Stimulated activated CD4-positive, alpha-beta T cell treated with anti-CD3 and anti-CD28 coated beads, Interleukin-2, amount 100 ng/mL, for 24 hours (primary cell): ENCODE measurements at places on chromosomes 13 and 19.
A peak's percentile ranks its signal among the peaks of the same experiment; 100 is the strongest.

- DNase-seq = no peak
These were observed 76.9 kb downstream of the FOXO1 start for GRCh38 chr13:40589285-40590109.

GRCh38 chr13:79423801-79424642 is 18.0 kb upstream of the RBM26 start:
- DNase-seq = no peak

- DNase-seq = no peak
These were observed 2.0 kb upstream of the GPR18 start for GRCh38 chr13:99260216-99260615.

- no peak for DNase-seq
These were observed 7.4 kb downstream of the GPC6 start for GRCh38 chr13:93233997-93234416.

DNA sequence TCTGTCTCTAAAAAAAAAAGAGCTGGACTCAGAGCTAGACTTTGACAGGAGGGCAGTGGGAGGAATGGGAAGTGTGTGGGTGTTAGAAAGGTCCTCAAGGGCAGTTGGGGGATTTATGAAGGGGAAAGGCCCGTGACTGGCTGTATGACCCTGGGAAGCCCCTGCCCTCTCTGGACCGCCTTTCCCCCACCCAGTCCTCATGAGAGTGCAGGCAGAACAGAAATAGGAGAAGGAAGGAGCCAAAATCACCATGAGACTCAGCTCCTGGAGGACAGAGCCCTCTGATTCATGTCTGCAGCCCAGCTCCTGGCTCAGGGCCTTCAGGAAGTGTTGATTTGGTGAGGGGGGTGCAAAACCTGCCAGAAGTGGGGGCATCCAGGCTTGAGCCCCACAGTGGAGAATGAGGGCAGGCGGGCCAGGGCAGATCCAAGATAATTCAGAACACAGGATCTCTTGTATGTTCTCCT is 8.7 kb upstream of the SMG9 start:
- no peak for DNase-seq

DNA sequence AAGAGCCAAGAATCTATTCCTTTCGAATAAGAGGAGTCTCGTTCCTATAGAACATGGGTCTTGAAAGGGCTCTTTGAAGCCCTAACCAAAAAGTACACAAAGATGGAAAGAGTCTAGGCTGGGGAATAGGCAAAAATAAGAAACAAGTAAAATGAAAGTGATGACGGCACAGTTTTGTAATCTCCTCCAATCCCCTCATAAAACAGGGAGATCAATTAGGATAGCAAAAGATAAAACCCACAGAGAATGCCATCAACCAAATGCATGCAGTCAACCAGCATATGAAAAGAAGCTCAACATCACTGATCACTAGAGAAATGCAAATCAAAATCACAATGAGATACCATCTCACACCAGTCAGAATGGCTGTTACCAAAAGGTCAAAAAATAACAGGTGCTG is 122.4 kb upstream of the LSM14A start:
- no peak for DNase-seq

DNA sequence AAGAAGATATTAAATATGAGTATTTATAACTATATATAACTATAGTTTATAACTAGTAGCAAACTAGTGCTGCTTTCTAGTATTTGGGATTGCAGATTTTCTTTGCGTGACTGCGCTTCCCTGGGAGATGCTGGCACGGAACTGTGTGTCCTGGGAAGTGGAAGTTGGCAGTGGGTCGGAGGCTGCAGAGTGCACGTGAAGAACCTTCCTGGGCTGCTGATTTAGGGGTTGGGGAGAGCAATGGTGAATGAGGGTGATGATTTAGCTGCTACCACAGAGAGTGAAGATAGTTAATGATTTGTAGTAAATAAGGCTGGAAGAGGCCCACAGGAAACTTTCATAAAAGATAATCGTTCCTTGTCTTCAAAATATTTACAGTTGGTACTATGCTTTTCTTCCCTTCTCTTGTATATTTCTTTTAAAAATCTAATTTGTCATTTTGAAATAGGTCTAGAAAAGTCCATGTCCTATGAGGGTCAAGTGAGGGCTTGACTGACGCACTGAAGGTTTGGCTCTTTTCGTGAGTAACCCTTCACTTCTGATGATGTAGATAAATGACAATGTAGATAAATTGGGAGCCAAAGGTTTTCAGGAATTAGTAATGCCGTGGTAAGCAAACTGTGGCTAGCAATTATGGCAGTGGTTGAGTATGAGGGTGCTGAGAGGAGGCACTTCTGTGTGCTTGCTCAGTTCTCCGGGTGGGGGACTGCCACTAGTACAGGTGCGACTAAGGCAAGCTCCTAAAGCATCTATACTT is 3.0 kb upstream of the NAA16 start:
- no peak for DNase-seq

GRCh38 chr19:17205237-17206140 is 9.7 kb upstream of the USE1 start:
- DNase-seq = peak; percentile 67

DNA sequence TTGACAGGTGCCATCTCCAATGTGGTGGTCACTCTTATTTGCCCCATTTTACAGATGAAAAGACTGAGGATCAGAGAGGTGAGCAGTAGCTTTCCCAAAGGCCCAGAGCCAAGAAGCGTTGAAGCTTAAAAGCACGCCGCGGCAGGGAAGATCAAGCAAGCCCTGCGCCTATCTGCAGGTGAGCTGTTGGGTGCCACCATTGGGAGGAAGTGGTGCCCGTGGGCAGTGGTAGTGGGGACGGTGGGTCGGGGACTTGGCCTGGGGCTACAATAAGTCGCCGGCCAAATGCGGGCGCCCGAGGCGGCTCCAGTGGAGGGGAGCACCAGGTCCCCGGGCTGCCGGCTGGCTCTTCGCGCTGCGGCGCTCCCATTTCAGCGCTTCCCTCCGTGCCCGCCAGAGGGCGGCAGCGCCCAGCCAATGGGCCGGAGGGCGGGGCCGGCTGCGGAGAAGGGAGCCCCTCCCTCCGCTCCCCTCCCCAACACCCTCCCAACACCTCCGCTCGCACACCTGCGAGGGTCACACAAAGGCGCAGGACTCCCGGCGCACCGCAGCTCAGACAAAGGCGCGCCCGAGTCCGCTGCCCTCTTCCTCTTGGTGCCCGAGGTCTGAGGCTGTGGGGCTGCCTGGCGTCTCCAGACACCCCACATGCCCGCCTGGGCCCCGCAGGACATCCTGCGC is 744 bp upstream of the POU2F2 start:
- peak; percentile 88 for DNase-seq

DNA sequence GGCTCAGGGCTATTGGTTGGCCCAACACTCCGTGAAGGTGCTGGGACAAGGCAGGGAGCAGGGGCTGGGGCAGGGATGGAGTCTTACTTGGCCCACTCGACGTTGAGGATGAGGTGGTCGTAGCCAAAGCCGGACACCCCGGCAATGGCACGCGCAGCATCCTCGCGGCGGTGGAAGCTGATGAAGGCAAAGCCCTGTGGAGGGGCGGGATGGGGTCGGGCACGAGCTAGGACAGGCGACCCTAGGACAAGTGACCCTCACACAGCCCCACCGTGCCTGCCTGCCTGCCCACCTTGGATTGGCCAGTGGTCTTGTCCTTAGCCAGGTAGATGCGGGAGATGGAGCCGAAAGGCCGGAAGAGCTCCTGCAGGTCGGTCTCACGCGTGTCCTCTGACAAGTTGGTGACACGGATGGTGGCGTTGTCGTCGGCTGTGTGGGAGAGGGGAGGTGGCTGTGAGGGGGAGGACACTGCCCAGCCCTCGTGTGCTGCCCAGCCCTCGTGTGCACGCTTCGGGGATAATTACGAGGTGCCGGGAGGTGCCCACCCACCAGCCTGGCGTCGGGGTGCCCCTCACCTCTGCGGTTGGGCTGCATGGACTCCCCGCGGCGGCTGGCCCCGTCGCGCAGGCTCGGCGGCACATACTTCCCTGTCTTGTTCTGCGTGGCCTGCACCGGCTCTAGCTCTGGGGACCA is 4.0 kb downstream of the P2RY11 start:
- DNase-seq = peak; percentile 39

GRCh38 chr19:15587663-15588062 is 27.4 kb upstream of the CYP4F8 start:
- no peak for DNase-seq

DNA sequence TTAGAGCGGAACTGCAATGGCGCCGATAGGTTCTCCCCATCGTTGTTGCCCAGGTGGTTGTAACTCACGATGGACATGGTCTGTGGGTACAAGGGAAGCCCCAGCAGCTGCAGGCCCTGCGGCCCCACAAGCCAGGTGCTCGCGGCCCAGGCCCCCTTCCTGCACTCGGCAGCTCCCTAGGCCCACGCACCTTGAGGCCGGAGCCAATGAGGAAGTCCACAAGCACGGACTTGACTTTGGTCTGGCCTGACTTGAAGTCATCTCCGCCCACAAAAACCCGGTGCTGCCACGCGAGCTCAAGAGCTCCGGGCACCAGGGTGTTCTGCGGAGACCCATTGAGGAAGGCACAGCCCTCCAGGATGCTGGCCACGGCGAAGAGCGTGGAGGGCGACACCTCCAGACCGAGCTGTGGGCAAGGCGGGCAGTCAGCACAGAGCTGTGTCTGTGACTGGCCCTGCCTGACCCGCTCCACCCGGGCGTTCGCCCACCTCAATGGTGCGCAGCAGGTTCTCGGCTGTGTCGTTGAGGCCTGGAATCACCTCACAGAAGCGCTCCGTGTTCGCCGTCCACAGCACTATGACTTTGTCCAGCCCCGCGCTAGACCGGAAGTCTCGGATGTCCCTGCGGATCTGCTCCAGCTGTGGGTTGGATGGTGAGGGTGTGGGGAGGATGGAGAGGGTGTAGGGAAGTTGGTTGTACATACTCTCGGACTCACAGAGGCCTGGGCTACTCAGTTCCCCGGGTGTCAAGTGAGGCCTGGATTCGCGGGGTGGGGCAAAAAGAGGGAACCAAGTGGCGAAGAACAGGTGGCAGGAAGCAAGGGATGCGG is 1.9 kb downstream of the ISYNA1 start:
- DNase-seq = no peak

DNA sequence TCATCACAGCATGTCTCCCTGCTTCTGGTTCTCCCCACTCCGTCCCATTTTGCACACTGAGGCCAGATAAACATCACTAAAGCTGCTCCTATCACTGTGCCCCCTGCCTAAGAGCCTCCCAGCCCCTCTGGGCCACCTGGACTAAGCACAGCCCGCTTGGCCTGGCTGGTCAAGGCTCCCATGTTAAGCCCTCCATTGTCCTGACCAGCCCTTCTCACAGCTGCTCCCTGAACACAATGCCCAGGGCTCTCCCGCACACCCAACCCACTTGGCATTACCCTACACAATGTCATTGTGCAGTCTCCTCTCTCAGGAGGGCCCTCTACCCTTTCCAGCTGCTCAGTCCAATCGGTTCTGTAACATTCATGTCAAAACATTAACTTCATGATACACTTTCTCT is 133.4 kb downstream of the NUFIP1 start:
- DNase-seq = no peak

- DNase-seq = no peak
These were observed 3.2 kb downstream of the KLF16 start for GRCh38 chr19:1860042-1860775.

- DNase-seq = no peak
These were observed 8.8 kb downstream of the ZNF724 start for GRCh38 chr19:23241419-23241818.

- DNase-seq = no peak
These were observed 50.8 kb downstream of the TSSK6 start for GRCh38 chr19:19464339-19465098.

GRCh38 chr13:24631922-24632321 is 48.3 kb upstream of the ATP12A start:
- no peak for DNase-seq

DNA sequence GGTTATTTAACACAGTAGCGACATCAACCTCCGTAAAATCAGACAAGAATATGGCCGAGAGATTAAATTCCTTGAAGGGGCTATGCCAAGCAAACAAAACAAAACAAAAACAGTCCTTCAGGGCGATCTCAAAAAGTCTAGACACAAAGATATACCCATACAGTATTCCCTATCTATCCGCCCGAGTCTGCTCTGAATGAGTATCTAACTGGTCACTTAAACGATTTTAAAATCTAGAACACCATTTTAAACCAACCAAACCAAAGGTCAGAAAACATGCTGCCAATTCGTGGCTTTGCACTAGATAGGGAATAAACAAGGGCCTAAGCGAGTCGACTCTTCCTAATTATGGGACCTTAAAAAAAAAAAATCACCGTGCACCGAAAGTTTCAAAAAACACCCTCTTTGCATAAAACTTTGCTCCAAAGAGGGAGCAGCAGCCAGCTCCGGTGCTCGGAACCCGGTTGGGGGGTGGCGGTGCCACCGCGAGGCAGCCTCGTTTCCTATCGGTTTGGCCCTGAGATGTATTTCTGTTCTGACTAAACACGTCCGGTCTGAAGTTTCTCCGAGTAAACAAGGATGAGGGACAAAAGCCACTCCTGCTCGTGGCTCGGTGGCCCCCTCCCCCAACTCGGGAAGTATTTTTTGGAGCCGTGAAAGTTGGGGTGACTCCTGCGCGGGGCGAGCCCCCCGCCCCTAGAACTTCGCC is 1.8 kb downstream of the HMGB1 start:
- DNase-seq = peak; percentile 78

DNA sequence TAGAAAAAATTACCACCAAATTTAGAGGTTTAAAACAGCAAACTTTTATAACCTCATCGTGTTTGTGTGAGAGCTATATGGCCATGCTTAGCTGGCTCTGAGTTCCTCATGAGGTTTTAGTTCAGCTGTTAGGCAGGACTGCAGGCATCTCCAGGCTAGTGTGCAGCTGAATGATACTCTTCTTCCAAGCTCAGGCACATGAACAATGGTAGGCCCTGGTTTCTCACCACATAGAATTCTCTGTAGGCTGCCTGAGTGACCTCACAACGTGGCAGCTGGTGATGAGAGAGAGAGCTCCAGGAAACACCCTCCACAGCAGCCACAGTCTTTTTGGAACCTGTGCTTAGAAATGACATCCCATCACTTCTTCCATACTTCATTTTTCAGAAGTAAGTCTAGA is 540.6 kb upstream of the MIR17HG start:
- no peak for DNase-seq

DNA sequence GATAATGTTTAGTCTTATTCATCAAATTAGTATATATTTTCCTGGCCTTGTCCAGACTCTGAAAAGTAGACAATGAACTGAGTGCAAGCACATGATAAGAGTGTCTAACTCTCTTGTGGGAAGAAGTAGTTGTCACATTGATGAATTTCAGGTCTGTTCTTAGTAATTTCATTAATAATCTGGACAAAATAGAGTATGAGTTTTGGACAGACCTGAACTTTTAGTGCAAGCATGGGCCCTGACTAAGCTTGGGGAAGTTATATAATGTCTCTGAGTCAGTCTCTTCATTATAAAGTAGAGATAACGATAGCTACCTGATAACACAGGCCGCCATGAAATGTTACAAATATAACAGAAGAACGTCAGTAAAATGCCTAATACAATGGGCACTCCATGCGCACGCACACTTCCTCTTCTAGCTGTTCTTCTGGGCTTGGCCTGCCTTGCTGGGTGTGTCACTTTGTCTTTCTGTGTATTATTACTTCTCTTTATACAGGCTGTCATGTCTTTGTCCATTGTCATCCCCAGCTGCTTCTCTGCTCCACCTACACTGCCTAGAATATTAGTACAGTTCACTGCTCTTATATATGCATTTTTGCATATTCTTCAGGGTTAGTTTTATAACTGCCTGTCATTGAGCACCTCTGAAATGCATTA is 129.1 kb upstream of the HTR2A start:
- DNase-seq = no peak

- DNase-seq = no peak
These were observed 460.8 kb downstream of the TBC1D4 start for GRCh38 chr13:75021151-75021550.

- DNase-seq = no peak
These were observed 19.0 kb upstream of the SPRY2 start for GRCh38 chr13:80359778-80360452.
